ENCODE measurements at places on chromosomes 16 and 17. TPM values are rescaled to one million over a fixed set of nuclear protein-coding genes. Genes with fewer than 3 reads are reported as not detected.
A peak's percentile ranks its signal among the peaks of the same experiment; 100 is the strongest.

ADORA2B gene
- total RNA-seq = 37.2 TPM

ABCA10 gene
- 0.19 TPM for total RNA-seq

SPATA22 gene
- not detected for total RNA-seq

C17orf78 gene
- total RNA-seq = not detected

TSC2 gene
- 46.3 TPM for total RNA-seq

TAC4 gene
- not detected for total RNA-seq

SULT1A4 gene
- 19.6 TPM for total RNA-seq

SLC38A8 gene
- not detected for total RNA-seq

SNAI3 gene
- total RNA-seq = not detected

BRICD5 gene
- 7.5 TPM for total RNA-seq

AGRP gene
- total RNA-seq = not detected

C17orf113 gene
- total RNA-seq = not detected

GRCh38 chr17:52824542-52824941, 666.0 kb upstream of the CA10 start:
- no peak for DNase-seq

GRCh38 chr17:50080827-50081226, 14.3 kb upstream of the PDK2 start:
- peak; percentile 40 for DNase-seq

DNA sequence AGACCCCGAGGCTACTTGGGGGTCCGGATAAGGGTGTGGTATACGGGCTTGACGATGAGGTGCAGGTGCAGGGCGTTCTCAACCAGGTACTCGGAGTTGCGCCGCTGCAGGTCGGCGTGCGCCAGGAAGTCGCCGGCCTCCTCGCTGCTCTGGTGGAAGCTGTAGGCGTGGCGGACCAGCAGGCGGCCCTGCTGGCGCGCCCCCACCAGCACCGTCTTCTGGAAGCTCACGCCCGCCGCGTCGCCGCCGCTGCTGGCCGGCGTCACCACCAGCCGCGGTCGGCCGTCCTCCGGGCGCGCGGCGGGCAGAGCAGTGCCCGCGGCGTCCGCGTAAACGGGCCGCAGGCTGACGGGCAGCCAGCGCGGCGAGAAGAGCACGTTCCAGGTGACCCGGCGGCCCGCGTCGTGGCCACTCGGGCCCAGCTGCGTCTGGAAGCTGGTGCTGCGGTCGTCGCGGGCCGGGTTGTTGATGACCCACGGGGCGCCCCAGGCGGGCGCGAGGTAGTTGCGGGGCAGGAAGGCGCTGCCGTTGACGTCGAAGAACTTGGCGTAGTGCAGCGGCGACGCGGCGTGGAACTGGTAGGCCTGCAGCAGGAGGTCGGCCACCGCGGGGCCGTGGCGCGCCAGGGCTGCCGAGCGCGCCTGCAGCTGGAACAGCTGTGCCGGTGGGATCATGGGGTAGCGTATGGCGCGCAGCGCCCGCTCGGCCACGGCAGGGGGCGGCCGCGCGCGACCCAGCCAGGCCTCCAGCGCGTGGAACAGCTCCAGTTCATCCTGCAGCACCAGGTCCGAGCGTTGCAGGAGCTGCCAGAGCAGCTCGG, 4.8 kb downstream of the BTBD17 start:
- DNase-seq = no peak

DNA sequence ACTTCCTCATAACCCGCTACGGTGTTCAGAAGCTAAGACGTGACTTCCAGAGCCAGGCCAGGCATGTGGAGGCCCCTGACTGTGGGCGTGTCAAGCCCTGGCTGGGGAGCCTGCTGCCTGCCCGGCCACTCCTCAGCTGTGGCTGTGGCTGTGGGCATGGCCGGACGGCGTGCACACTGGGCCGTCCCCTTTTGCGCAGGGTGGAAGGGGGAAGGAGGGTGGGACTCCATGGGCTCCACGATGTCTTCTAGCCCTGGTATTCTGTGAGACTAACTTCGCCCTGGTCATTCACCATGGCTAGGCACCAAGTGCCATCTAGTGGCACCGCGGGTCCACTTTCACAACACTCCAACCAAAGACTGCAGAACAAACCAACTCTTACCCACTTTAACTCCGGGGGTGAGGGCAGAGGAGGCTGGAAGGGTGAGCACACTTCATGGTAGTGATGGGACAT, 67.9 kb downstream of the N4BP1 start:
- peak; percentile 45 for DNase-seq

- DNase-seq = no peak
These were observed 60.6 kb upstream of the CRYM start for GRCh38 chr16:21338537-21339268.

- no peak for DNase-seq
These were observed 30.8 kb upstream of the ATP2A3 start for GRCh38 chr17:3995067-3995466.

- DNase-seq = no peak
These were observed 47.7 kb upstream of the ZNF750 start for GRCh38 chr17:82887255-82888164.

DNA sequence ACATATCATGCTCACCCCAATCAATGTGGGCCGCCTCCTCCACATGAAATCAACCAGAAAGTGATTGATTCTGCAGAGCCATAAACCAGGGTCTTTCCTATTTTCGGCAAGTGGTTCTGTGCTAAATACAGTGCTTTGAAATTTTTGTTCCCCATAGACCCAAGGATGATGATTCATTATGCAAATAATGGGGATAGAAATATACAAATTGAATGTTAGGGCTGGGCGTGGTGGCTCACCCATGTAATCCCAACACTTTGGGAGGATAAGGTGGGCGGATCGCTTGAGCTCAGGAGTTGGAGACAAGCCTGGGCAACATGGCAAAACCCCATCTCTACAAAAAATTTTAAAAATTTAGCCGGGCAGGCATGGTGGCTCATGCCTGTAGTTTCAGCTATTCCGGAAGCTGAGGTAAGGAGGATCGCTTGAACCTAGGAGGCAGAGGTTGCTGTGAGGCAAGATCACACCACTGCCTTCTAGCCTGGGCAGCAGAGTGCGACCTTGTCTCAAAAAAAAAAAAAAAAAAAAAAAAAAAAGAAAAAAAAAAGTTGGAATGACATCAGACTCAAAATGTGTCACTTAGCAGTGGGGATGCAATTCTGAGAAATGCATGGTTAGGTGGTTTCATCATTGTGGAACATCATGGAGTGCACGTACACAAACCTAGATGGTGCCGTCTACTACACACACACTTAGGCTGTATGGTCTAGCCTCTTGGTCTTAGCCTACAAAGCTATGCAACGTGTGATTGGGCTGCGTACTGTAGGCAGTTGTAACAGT, 581.7 kb downstream of the MAF start:
- DNase-seq = no peak

DNA sequence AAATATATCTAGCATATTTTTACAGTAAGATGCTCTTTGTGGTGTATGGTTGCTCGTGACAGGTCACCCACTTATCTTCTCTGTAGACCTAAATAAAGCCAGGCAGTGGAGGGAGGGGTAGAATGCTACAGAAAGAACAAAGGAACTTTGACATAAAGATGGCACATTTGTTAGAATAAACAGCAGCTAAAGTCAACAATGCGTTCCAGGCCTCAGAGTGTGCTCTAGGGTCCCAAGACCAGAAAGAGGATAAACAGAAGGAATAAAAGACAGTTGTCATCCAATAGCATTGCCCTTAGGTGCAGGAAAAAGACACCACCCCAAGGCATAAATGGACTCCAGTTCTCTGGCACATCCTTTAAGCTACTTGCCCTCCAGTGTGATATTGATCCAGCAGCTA, 523.0 kb upstream of the CDH11 start:
- no peak for DNase-seq

DNA sequence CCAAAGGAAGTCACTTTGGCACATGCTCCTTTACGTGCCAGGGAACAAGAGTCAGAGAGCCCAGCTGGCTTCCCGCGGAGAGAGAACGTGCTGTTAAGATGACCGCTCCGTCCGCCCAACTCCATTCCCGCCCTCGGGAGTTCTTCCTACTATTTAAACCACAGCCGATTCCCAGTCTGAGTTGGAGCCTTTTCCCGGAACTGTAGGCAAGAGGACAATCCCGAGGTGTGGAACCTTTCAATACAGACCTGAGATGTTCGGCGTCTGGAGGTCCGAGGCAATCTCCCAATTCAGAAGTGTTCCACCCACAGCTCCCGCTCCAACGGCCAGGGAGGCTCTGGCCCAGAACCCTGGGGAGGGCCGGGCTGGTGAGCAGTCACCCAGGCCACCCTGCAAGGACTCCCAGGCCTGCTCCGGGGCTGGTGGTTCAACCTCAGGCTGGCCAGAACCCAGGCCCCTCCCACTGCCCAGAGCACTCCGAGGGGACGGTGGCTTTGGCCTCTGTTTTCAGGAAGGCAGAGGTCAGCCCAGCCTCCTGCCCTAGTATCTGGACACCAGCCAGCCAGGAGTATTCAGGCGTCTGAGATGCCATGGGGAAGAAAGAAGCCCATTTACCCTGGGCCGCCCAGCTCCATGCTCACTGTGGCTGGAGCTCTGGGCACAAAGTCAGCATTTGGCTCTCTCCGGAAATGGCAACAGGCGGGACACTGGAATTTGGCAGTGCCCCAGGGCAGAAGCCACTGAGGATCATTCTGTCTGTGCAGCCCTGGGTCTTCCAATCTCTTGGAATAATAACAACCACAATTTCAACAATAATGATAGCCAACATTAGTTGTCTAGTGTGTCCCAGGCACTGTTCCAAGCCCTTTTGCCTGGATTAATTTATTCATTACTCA, 21.4 kb downstream of the EMP2 start:
- DNase-seq = peak; percentile 53

DNA sequence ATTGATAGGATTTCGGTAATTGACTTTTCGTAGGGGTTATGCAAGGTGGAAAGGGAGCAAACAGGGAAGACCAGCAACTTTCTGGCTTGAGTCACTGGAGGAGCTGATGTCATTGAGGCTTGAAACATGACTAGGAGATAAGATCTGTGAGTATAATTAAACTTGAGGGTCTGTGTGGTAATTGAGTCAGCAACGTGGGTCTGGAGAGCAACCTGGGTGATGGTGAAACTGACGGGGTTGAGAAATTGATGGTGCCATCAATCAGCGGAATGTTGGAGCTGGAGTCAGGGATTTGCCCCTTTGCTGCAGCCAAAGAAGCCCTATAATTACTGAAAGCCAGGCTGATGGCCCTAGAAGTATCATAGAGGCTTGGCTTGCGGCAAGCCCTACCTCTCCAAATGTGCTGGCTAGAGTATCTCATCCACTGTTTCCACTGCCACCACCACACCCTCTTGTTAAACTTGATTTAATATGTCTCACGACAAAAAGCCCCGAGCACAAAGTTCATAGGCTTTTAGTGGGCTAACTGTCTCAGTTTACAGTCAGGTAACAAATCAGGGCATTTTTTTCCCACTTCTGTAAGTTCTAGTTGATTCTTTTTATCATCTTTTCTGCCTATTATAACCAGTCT, 186.9 kb upstream of the ELAC2 start:
- DNase-seq = peak; percentile 30
